ACHN (cell line): ENCODE measurements at places on chromosomes 13 and 19.

- DNase-seq, result no peak
These were observed 10.0 kb downstream of the CALM3 start for GRCh38 chr19:46610851-46611770.

DNA sequence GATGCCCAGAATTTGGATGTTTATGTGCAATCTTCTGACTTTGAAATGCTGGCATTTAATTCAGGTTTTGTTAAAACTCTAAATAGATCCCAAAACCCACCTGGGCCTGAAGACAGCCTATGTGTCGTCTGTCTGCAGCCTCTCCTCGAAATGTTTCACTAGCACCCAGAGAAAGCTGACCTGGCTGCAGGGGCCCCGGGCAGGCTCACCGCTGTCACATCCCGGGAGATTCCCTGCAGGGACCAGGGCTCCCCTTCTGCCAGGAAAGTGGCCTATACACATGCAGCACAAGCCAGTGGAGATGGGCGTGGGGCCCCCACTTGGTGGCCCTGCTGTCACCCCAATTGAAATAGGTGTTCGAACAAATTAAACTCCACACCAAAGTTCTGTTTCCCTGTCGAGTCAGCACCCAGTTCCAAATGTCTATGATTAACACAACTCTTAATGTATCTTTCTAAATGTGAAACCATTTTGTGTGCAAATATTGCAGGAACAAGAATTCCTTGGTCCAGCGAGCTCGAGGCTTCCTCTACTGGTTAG is 145.8 kb upstream of the ZNF507 start:
- no peak for DNase-seq

DNA sequence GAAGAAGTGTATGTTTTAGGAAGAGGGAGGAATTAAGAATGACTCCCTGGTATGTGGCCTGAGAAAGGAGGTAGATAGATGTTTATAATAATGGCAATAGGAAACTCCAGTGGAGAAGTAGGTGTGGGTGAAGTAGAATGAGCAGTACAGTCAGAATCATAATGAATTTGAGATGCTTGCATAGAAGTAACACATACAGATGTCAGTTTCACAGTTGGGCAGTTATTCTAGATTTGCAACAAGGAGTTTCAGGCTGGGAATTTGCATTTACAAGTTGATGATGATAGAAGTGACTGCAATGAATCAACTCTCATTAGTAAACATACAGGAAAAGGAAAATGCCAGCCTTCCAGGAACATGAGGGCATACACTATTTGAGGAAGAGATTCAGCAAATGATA is 149.0 kb downstream of the SLITRK1 start:
- DNase-seq, result no peak

DNA sequence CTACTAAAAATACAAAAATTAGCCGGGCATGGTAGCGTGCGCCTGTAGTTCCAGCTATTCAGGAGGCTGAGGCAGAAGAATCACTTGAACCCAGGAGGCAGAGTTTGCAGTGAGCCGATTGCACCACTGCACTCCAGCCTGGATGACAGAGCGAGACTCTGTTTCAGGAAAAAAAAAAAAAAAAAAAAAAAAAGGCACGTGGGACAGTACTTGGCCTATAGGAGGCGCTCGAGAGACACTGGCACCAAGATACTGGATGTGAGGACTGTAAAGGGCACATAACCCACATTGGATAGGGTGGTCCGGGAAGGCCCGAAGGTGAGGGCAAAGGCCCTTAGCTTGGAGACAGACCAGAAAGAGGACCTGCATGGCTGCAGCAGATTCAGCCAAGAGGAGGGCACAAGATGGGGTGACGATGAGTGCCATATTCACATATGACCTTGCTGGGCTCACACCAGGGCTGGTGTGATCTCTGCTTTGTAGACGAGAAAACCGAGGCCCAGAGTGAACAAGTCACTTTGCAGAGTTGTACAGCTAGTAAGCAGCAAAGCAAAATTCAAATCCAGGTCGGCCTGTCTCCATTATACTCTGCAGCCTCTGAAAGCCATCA is 89.4 kb downstream of the DPF1 start:
- DNase-seq, result peak; percentile 52

GRCh38 chr13:44734201-44734707 is 158.1 kb upstream of the TSC22D1 start:
- no peak for DNase-seq

- no peak for DNase-seq
These were observed 32.6 kb upstream of the TCF3 start for GRCh38 chr19:1685046-1685445.

DNA sequence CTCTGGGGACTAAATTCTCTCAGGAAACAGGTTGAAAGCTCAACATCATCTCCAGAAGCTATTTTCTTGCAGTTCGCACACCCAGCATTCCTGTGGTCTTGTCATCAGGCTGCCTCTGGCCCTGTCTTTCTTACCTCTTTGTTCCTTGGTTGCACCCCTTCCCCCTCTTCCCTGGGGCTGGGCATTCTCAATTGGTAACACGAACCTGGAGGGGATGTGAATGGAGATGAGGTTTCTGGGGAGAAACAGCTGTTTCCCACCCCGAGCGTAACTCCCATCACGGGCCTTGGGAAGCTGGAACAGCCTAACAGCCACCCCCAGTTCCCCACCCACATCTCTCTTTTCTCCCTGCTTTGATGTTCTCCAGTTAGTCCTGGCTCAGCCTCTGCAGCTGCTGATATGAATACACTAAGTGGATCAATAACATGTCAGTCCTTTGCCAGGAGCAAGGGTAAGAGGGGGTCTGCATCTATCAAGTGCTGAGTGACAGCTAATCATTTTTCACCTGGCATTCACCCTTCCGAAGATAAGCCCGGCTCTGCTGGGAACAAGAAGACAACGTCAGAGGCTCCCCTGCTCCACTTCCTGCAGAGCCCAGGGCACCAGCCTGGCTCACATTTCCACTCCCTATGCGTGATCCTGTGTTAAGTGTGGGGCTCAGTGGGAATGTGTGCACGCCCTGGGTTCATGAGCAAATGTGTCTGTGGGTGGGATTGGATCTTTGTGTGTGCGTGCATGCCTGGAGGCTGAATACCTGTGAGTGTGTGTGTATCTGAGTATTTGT is 74.0 kb upstream of the KCTD15 start:
- no peak for DNase-seq

DNA sequence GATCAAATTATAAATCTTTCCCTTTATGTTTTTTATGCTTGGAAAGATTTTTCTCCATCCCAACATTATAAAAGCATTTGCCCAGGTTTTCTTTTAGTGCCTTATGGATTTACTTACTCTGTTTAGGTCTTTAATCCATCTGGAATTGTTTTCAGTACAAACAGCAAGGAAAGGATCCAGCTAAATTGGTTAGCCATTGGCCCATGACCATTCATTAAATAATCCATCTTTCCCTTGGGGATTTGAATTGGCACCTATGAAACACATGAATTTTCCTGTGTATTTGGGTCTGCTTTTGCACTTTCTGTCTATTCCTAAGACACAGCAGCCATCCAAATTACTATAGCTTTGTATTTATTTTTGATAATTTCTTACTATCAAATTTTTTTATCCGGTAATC is 28.8 kb upstream of the SHKBP1 start:
- no peak for DNase-seq

GRCh38 chr19:39811064-39811463 is 22.9 kb downstream of the DYRK1B start:
- DNase-seq, result no peak

DNA sequence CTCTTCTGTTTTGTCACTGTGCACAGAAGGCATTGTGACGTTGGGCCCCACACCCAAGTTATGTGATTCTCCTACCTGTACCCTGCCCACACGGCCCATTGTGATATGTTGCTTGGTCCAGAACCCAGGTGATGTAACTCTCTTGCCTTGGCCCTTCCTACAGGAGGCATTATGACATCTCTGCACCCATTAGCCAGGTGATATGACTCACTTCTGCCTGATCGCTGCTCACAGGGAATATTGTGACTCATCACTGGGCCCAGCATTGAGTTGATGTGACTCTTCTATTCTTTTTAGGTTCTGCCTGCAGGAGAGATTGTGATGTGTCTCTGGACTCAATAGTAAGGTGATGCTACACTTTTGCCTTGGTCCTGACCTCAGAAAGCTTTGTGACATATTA is 65.4 kb upstream of the ZNF91 start:
- DNase-seq, result no peak

DNA sequence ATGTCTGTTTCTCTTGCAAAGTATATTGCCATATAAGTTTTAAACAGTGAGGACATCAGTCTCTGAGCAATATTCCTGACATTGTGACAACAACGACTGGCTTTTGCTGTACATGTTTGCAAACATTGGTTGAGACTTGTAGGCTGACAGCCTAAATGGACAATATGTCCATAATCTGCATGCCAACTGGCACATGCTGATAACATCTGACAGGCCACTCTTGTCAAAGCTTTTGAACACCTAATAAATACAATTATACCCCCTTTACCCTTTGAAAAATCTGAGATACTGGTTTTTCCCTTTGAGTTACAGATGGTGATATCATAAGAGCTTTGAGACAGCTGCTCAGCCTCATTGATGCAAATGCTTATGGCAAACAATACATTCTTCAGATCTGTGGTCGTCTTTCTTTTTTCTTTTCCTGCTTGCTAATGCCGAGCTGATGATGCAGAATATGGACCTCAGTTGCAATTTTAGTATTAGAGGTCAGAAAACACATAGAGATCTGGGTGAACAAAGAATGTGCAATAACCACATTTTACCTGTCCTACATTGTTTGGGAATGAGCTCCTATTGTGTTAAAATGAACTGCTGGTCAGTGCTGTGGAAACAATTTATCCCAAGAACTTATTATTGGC is 114.9 kb downstream of the RFC3 start:
- no peak for DNase-seq

DNA sequence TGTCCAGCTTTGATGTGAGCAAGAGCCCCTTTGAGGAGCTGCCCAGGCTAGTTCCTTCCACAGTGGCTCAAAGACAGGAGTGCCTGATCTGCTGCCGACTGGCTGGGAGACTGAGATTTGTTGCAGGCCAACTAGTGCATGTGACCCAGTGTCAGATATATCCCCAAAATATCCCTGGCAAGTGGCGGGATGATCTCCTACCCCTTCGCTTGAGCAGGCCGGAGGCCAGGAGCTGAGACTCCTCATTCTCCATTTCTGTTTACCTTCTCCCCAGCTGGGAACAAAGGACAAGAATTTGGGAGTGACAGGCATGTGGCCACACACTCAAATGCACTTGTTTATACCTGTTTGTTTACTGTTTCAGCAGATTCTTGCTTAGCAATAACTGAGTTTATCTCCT is 37.1 kb upstream of the XPO4 start:
- no peak for DNase-seq

DNA sequence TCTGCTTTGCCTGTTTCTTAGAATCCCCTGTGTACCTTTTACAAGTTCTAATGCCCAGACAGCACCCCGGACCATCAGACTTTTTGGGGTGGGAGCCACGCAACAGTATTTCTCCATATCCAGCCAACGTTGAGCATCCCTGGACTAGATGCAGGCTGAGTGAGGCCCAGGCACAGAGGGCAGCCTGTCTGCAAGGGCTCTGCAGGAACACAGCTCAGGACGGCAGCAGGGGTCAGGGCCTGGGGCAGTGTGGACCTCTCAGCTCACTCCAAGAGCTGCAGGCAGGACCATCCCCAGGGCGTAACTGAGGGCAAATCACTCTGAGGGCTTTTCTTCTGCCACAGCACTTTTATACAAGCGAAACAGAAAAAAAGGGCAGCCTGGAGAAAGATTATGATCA is 95.8 kb downstream of the DNAJC15 start:
- DNase-seq, result no peak

- no peak for DNase-seq
These were observed 507.4 kb downstream of the DACH1 start for GRCh38 chr13:71359641-71360040.

DNA sequence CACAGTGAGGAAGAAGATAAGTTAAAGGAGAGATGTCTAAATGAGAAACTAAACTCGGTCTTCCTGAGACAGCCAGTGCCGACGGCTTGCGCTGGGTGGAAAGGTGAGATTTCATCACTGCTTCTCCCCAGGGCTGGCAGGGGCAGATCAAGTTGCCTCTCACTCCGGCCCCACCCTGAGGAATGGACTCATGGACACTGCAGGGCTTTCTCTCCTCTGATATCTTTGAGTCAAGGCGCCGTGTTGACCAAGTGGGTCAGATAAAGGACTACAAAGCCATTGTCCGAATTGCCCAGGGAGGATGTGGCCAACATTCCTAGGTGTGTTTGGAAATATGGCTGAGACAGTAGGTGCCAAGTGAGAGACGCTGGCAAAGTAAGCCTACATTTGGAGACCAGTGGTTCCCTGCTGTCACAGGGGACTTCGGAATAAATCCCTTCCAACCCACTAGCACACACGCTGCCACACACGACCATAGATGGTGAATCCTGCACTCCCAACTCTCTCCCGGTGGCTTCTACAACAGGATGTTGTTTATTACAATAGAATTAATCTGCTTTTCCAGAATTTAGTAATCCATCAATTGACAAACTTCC is 156.5 kb upstream of the TSC22D1 start:
- no peak for DNase-seq

GRCh38 chr19:43380771-43381386 is 27.4 kb downstream of the CD177 start:
- no peak for DNase-seq

GRCh38 chr19:19081642-19082151 is 17.9 kb downstream of the SLC25A42 start:
- no peak for DNase-seq

- peak; percentile 68 for DNase-seq
These were observed 41.9 kb upstream of the POSTN start for GRCh38 chr13:37640499-37640898.

GRCh38 chr19:38034492-38034860 is 127.5 kb downstream of the SIPA1L3 start:
- no peak for DNase-seq

- no peak for DNase-seq
These were observed 66.0 kb downstream of the ABCC4 start for GRCh38 chr13:95235199-95235756.

DNA sequence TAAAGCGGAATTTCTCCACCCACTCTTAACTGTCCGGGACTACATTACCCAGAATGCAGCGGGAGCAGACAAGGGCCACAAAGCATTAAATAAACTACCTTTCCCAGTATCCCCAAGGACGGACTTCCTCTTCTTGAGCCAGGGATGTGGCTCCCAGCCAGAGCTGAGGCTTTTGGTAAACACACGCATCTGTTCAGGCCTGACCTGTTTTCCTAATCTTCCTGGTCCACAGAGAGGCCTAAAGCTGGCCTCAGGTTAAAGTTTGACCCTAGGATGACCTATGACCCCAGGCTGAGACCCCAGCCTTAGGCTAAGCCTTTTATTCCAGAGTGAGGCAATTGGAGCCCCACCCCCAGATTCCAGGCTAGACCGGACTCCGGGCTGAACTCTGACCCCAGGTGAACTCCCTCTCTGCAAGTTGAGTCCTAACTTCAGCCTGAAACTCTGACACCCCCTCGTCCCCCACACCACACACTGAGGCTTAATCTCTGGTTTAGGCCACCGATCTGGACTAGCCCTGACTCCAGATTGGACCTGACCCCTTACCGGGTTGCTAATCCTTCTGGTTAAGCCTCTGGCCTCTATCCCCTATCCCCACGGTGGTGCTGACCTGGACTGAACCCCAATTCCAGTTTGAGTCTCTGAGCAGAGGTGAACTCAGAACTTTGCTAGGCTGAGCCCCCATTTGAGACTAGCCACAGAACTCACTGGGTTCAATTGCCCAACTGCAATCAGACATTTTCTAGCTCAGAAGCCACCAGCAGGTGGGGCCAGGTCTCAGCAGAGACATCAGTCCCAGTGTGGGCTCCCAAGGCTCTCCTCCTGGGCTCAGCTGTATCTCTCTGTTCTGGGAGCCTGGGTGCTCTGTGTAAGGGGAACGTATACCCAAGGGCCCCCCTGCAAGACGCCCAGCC is 750 bp upstream of the GPR108 start:
- DNase-seq, result peak; percentile 84
